Chondrocyte (in vitro differentiated cells): ENCODE measurements at places on chromosomes 3 and 15. TPM values are rescaled to one million over a fixed set of nuclear protein-coding genes. Genes with fewer than 3 reads are reported as not detected.

The PP2D1 gene
- not detected in 3 replicates for total RNA-seq

The CD200 gene
- 1.7 to 1.8 TPM in 2 of 3 replicates, not detected in the other for total RNA-seq

The MIX23 gene
- total RNA-seq = 10.9 to 27.7 TPM (median 19.6 TPM) in 3 replicates

The SI gene
- not detected in 3 replicates for total RNA-seq

The PTH1R gene
- total RNA-seq = 2.4 to 6.3 TPM (median 3.1 TPM) in 3 replicates

The PSTPIP1 gene
- total RNA-seq = not detected in 3 replicates

The IRAK2 gene
- 0.63 to 1.6 TPM (median 1.6 TPM) in 3 replicates for total RNA-seq

The HES1 gene
- 30.4 to 36.7 TPM (median 31.2 TPM) in 3 replicates for total RNA-seq

The ARPIN gene
- 17.0 to 24.2 TPM (median 18.2 TPM) in 3 replicates for total RNA-seq

GRCh38 chr3:188051801-188052168 lies 102.2 kb upstream of the LPP start:
- no peak for DNase-seq

DNA sequence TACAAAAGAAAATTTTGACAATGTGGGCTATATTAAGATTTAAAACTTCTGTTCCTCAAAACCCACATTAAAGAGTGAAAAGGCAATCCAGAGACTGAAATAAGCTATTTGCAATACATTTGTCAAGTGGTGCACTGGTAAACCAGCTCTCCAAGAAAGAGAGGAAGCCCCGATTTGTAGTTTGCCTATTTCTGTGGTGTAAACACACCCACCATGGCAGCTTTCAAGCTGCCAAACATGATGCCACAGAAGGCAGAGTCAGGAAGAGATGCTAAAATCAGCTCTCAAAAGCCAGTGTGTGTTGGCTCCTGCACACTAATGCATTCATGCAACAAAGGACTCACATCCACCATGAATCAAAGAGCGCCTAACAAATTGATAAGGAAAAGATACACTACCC lies 17.5 kb downstream of the RFTN1 start:
- no peak for DNase-seq

- no peak for DNase-seq
Observed at GRCh38 chr3:180282386-180282785, 245.6 kb upstream of the PEX5L start.

DNA sequence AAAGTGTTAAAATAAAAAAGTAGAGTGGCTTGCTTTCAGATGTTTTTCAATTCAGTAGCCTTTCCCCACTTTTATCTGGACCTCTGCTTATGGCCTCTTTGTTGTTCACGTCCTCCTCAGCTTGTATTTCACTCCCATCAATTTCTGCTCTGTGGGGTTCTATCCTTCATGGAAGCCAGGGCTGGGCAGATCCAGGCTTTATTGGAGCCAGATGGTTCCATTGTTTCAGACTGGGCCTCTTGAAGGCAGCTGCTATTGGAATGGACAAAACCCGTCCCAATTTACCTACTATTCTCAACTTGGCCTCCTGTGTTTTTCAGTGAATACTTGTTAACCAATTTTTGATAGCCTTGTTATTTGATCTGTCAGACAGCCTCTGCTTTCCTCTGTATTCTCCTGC lies 10.9 kb upstream of the AADACL2 start:
- no peak for DNase-seq

- DNase-seq = no peak
Observed at GRCh38 chr3:33064929-33065328, 32.0 kb downstream of the GLB1 start.

DNA sequence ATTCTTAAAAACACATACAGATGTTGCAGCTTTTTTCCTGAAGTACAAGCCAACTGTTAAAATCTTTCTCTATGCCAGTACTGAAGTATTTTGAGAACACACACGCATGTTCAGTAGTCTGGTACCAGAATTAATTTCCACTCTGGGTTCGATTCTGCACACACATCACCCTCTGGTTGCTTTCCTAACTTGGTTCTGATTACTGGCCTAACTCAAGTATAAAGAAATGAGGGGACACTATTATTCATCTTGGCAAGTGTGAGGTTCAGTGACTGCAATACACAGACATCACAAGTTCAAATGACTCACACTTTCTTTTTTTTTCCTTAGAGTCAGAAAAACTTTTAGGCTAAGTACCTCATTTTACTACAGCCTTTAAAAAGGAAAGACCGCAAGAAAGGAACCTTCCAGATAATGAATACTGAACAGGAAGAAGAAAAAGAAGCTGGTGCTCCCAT lies 37.4 kb upstream of the LDHAL6B start:
- no peak for DNase-seq

- DNase-seq = no peak
Observed at GRCh38 chr3:183427196-183427875, 1.1 kb downstream of the MCF2L2 start.

- DNase-seq = no peak
Observed at GRCh38 chr3:157693762-157694161, 190.5 kb upstream of the VEPH1 start.

- no peak for DNase-seq
Observed at GRCh38 chr3:196192036-196192523, 19.1 kb downstream of the ZDHHC19 start.

DNA sequence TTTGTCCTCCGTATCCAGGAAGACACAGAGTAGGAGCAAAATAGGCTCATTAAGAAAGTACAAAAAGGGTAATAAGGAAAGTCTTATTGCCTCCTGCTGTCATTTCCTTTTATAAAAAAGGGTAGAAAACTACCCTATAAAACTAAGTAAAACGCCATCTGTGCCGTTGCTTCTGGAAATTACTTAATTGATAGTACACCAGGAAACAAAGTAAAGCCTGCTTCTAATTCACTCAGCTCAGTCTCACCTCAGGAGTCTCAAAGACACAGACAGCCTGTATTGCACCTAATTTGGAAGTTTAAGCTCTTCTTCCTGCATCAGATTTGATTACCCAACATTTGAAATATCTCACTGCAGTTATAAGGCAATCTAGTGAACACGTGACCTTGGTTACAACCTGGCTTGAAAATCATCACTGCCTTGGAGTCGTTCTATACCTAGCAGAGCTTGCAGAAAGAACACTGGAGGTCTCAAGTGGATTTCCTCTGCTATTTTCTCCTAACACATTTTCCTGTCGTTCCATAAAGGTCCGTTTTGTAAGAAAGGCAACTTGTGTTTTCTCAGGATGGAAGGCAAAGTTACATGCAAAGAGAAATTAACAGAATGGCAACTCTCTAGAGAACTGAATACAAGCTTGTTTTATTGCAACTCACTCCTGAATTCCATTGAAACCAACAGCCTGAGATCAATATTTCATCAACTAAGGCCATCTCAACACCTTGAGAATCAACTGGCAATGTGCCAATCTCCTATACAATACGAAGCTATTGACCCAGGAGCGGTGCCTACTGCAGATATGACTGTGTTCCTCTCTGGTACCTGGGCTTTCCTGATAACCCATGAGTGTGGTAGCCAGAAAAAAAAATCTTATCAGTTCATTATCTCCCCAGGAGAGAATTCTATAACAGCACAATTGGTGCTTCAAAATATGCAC lies 203.3 kb upstream of the LMCD1 start:
- no peak for DNase-seq

GRCh38 chr3:24264748-24265158 lies 229.9 kb downstream of the THRB start:
- no peak for DNase-seq

GRCh38 chr3:181313335-181313734 lies 323.8 kb upstream of the DNAJC19 start:
- DNase-seq = no peak

DNA sequence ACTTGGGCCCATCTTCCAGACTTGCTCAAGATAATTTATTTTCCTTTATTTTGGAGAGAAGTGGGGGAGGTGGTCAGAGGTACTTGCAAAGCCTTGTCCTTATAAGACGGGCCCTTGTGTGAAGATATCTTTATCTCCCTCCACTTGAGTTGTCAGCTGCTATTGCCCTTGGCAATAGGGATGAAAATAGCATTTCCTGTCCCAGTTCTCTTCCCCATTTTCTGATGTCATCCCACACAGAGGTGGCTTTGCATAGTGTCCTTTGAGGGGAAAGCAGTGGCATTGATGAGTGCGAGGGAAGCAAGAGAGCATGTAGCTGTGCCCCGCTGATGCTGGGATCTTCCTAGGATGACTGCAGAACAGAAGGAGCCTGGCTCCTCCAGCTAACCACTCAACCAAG lies 41.9 kb upstream of the TUBGCP5 start:
- DNase-seq = no peak

DNA sequence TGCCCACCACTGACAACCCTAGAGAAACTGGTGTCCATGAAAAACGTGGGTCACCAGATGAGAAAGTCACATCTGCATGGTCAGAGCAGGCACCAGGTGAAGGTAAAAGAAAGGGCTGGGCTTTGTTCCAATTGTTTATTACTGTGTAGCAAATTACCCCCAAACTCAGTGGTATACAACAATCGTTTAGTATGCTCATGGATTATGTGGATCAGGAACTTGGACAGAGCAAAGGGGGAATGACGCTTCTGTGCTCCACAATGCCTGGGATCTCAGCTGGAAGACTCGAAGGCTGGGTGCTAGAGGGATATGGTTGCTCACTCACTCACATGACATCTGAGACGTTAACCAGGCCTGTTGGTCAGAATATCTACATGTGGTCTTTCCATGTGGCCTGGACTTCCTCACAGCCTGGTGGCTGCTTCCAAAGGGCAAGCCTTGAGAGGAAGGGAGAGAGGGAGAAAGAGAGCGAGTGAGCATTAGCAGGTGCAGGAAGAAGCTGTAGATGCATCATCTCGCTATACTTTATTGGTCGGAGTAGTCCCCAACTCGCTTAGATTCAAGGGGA lies 44.9 kb downstream of the LPP start:
- DNase-seq = no peak

DNA sequence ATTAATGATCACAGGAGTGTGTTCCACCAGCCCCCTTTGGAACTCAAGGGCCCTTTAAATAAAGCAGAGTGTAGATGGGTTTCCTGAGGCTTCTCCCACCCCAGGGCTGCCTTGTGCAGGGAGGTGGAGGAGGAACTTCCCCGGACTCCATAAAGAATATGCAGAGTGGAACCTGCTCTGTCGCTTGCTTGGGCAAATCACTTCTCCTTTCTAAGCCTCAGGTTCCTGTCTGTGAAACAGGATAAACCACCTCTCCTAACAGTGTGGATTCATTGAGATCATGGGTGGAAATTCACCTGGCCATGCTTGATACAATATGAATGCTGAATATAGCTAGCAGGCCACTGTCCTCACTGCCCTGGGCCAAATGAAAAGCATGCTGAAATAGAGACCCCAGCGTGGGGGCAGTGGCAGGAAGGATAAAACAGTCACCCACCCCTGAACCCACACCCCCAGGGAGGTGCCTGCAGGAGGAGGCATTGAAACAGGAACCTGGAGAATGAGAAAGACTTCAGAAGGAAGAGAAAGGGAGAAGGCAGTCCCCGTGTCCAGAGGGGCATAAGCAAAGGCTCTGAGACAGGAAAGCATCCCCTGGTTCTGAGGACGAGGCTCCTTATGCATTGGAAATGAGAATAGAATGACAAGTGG lies 41.1 kb upstream of the CHRNB4 start:
- no peak for DNase-seq

DNA sequence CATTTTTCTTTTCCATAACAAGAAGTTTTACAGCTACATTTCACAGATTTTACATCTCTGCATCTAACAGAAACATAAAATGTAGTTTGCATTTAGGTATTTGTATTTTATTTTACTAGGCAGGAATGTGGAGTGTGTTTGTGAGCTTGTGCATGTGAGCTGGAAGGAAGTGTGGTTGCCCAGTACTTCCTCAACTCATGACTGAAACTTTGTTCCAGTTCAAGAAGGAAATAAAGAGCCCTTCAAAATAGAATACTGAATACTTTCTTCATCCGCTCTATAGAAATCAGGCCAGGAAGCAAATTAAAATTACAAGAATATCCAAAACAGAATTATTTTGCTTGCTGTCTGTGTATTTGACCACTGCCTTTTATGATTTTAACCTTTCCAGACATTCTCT lies 81.3 kb downstream of the CHL1 start:
- DNase-seq = no peak
